ENCODE measurements at places on chromosomes 7 and 10. TPM values are rescaled to one million over a fixed set of nuclear protein-coding genes. Genes with fewer than 3 reads are reported as not detected.

DNA sequence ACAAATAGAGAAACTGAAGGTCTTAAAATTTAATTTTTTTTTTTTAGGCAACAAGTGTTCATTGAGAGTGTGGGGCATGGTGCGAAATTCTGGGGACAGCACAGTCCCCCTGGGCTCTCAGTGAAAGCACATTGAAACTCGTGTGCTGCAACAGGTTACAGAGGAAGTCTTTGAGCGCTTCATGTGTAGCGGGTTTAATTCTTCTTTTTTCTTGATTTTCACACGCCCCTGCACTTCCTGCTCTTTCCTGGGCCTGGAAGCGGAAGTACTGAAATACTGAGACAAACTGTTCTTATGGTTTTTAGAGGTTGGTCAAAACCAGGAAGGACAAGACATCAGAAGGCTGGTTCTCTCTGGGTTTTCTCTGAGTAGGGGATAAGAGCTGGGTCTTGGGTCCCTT, 203.5 kb downstream of the PTEN start:
- DNase-seq = no peak

UNCX gene
- total RNA-seq = not detected

- DNase-seq = peak; percentile 94
These were observed 10.8 kb upstream of the HOXA2 start for GRCh38 chr7:27112955-27113949.

- no peak for DNase-seq
These were observed 27.4 kb upstream of the ENTPD1 start for GRCh38 chr10:95728526-95728925.

DNA sequence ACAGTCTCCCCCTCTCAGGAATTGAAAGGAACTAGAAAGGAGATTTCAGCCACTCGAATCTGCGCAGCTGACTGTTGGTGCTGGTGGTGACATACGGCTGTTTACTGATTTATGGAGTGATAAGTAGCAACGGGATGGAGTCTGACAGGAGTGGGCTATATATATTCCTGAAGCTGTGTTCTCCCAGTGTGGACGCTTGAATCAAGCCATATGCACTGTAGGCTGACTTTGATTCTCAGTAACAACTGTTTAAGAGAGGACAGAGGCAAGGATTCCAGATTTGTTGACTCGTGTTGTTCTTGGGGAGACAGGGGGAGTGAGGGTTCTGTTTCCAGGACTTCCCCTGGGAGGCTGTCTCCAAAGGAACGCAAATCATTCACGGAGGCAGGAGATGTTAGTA, 260.1 kb upstream of the AUTS2 start:
- no peak for DNase-seq

DNA sequence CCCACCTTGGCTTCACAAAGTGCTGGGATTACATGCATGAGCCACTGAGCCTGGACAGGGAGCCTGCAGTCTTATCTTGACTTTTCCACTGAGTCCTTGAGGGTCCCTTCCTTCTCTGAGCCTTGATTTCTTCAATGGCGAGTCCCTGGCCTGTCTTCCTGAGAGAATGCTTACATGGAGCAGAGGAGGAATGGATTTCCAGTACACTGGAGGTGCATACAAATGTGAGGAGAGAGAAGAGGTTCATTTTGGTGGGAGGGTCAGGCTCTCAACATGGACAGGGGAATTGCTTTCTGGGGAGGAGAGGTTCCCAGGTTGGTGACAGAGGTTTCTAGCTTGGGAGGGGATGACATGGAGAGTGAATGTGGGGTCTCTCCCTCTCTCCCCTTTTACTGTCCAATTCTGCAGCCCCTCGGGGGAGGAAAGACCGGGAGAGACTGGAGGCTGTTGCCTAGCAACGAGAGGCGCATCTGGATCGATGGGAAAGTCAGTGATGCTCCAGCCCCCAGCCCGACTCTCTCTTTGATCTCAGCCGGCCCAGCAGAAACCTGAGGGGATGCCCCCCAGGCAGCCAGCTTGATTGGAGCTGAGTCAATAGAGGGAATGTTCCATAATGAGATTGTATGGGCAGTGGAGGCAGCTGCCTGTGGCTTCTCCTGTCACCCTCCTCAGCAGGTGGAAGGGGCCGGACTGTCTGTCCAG, 14.8 kb downstream of the SRRM3 start:
- DNase-seq = peak; percentile 26

- no peak for DNase-seq
These were observed 39.3 kb upstream of the PODXL start for GRCh38 chr7:131595699-131596098.

GRCh38 chr7:5429253-5429856, 5.7 kb upstream of the TNRC18 start:
- DNase-seq = peak; percentile 77

DNA sequence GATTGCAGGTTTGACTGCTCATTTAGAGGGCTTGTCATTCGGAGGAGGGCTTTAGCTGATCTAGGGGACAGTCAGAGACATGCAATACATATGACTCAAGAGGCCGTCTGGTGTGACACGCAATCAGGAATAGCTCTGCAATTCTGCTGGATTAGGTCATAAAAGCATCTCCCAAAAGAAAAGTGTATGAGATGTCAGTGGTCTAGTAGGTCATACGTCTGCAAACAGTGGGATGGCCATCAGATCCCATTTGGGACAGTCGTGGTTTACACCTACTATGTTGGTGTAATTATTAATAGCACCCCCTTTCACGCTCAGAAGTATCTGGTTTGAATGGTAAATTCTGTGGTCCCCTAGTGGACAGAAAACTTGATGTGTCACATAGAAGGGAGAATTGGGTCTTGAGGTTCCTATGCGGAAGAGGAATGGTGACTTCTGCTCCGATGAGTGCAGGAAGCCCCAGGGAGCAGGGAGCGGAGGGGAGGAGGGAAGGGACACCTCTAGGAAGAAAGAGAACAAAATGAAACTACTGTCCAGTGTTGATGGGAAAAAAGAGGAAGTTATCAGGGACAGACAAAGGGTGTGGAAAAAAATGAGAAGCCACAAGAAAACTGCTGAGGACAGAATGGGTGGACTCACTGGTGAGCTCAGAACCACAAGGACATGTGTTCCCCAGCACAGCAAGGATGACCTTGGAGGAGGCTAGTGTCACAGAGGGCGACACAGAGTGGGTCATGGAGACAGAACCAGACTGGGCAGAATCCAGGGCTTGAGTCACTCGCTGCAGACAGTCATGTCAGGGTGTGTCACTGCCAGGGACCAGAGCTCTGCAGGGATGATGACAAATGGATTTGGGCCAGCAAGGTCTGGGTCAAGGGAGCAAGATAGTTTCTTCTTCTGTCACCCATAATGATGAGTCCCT, 59.9 kb downstream of the MAP3K8 start:
- DNase-seq = no peak

- DNase-seq = peak; percentile 73
These were observed 162.6 kb downstream of the FAM107B start for GRCh38 chr10:14611968-14612693.

CYP26C1 gene
- total RNA-seq = not detected

DNA sequence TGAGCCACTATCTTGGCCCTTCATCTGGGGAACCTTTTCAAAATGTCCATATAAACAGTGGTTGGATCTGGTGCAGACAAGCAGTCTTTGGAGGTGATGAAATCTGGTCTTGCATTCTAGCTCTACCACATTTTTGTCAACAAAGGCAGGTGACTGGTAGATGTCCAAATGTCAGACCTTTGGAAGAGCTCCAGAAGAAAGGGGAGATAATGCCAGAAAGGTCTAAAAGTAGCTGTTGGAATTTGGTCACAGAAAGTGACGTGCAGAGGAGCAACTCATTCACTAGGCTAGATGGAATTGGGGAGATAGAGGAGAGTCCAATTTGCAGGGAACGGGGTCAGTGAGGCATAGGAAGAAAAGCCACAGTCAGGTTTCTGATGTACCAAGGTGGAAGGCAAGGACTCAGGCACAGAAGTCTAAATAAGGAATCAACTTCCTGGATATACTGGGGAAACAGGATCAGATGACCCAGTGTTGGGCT, 36.4 kb upstream of the WAC start:
- DNase-seq = no peak

TMEM178B gene
- under 0.01 TPM for total RNA-seq

SLC13A4 gene
- not detected for total RNA-seq

MRPL32 gene
- total RNA-seq = 158 TPM

NEBL gene
- 7.0 TPM for total RNA-seq

DNA sequence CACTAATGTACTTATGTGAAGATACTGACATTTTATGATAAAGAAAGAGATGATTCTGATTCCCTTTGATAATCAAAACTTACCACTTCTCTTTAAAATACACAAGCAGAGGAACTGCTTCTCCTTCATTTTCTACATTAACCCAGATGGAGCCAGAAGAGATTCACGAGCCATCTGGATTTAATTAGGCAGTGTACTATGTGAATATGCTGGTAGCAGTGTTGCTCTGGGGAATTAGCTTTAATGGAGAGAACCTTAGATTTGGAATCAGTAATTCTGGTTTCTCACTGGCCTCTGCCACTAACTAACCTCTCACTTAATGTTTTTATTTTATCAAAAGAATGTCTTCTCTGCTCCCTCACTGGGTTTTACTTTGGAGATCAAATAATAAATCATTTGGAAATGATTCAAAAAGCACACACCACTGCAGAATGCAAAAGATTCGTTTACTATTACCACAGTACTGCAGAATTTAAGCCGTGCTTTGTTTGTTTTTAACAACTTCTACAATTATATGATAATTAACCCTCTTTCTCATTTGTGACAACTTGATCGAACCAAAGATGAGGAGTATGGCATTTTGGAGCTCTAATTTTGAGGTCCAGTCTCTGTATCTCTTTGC, 77.5 kb upstream of the PHYHIPL start:
- DNase-seq = no peak

DNA sequence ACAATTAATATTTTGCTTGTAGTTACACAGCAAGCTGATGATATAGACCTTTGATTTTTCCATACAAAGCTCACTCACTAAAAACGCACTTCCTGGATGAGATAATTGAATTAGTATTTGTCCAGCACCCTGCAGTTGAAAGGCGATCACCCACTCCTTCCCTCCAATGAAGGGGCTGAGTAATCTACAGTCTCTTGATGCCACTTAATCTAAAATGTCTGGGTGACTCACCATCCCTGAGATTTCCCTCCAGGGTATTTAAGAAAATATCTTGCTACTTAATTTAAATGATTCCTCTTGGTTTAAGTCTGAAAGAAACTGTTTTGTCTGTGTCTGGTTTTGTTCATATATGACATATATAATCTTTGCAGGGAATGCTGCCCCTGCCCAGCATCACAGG, 515.3 kb downstream of the GRID1 start:
- no peak for DNase-seq

DNA sequence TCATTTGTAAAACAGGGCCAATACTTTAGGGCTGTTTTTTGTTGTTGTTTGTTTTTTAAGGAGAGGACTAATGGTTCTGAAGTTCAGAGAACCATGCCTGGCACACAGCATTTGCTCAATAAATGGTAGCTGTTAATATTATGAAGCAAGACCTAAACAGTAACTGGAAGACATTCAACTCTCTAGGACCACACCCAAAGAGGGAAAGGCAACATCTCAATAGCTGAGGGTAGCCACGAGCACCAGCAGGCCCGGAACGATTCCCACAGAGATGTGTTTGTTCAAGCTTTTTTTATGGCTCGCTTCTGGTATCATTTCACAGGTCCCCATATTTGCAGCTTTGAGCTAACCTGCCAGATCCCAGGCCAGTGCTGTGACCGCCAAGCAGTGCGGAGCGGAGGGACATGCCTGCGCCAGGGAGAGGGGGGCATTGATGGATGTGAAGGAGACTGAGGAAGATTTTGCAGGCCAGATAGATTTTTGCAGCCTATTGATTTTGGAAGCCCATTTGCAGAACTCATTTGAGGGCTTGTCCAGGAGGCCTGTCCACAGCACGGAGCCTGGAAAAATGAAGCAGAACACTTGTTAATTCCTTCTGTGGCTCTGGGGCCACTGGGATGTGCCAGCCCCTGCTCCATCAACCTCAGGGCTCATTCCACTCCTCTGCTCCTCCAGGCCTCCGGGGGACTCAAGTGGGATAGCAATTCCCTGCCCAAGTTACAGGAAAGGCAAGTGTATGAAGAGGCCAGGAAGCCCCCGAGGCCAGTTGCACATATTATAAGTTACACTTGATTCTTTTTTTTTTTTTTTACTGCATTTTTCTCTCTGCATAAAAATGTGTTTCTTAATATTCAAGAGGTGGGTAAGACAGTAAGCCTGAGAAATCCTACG, 57.3 kb upstream of the FGFR2 start:
- no peak for DNase-seq

GRCh38 chr10:22365233-22365632, 19.9 kb downstream of the SPAG6 start:
- no peak for DNase-seq

DNA sequence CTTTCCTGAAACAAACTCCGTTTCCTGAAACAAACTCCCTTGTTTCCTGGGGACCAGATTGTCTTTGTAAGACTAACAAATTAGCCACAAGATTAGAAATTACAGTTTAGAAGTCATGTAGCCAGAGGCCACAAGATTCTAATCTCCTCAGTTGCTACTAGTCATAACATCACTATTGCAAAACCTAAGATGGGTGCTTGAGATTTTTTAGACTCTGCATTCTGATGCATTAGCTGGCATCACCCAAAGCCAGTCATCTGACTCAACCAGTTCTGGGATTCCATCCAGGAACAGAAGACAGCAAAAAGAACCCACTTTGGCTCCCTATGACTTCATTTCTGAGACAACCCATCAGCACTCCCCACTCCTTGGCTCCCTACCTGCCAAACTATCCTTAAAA, 367.9 kb upstream of the MBL2 start:
- DNase-seq = no peak

OR6V1 gene
- total RNA-seq = not detected

DNA sequence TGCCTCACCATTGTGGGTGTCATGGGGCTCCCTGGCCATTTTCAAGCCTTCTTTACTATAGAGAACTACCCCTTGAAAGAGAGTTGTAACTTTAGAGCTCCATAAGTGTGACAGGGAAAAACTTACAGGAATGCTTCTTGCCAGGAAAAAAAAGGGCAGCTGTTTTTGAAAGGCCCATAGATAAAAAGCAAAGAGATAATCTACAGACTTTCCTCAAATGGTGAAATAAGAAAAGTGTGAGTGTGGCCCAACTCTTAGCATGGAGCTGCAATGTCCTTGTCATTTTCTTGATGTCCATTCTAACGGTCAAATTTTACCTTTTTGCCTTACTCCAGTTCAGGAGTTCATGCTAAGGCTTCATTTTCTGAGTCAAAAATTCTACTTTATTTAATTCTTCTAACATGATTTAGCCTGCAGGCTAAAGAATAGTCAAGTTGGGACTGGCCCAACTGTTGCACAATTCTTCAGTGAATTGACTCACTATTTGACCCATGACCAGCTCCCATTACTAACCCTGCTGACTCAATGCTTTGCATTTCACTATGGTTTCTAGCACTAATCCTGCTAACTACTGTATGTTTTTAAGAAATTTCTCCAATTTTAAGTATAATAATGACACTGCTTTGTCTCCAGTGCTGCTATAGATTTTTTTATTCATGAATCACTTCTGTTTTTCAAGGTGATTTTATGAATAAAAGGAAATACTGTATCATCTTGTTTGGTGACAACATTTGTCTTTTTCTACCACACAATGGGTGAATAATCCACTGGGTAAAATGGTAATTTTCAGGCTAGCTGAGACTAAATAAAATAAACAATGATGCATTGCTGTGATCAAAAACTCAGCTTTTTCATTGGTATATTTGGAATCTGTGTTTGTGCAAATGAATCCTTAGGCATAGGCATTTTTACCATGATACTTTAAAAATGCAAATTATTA, 41.4 kb upstream of the SGCE start:
- DNase-seq = peak; percentile 80

PLEKHS1 gene
- 1.7 TPM for total RNA-seq

- DNase-seq = no peak
These were observed 248.7 kb downstream of the FZD1 start for GRCh38 chr7:91512958-91513357.

Data from stomach (tissue), 19 donors.